ENCODE measurements at places on chromosomes 11 and 22. TPM values are rescaled to one million over a fixed set of nuclear protein-coding genes. Genes with fewer than 3 reads are reported as not detected.

Gene GALNT18
- 22.3 TPM for polyA plus RNA-seq

Gene F2
- polyA plus RNA-seq: 3.0 TPM

Gene LINC01488
- polyA plus RNA-seq: 0.05 TPM

Gene ADAMTS15
- polyA plus RNA-seq: 65.1 TPM

Gene ART1
- not detected for polyA plus RNA-seq

Gene C11orf91
- polyA plus RNA-seq: not detected

Gene FZD4
- 68.4 TPM for polyA plus RNA-seq

Gene GUCY1A2
- 5.2 TPM for polyA plus RNA-seq

Gene C11orf52
- 0.85 TPM for polyA plus RNA-seq

Gene MS4A10
- not detected for polyA plus RNA-seq

Gene TMEM25
- polyA plus RNA-seq: 19.1 TPM

DNA sequence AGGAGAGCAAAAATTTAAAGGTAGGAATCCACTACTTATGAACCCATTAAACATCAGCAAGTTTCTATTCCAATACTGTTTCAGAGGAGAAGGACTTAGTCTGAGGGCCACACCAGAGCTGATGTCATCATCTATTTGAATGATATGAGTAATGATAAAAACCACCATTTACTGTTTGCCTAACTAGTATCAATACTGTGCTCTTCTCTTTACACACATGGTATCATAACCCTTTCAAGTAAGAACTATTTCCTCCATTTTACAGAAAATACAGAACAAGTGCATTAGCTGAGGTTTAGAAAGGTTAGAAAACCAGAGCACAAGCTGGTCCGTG lies 651.3 kb upstream of the KIRREL3 start:
- no peak for DNase-seq

GRCh38 chr11:3037945-3038271 lies 19.3 kb downstream of the CARS1 start:
- no peak for DNase-seq

- no peak for DNase-seq
Measured at GRCh38 chr11:85620256-85620655, 6.9 kb downstream of the DLG2 start.

DNA sequence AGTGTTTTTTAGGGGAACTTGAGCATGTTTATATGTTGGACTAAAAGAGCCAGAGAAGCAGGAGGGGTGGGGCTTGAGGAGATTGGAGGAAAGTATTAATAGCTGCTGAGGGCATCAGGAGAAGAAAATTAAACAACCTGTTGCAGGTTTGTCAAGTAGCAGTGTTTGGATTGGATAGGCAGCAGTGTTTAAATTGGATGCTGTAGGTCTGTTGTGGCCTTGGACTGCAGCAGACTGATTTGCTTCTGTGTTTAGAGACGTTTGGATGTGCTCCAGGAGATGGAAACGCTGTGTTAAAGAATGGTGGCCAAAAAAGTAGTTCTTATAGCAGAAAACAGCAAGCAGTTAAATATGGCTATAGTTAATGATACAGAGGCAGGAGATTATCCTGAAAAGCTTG lies 5.7 kb downstream of the EIF3L start:
- no peak for DNase-seq

DNA sequence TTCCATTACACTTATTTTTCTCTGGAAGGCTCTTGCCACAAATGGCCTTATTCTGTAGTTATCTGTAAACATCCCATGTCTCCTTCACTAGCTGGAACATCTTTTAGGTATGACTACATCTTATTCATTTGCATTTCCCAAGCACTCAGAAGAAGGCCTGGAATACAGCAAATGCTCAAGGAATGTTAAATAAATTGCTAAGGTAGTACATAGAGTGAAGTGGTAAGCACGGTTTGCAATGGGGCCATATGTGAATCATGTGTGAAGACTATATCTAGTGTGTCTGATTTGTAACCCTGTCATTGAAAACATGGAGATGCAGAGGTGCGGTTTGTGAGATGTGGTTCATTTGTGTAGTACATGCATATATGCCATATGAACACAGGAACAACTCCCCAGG lies 33.5 kb downstream of the GDPD4 start:
- DNase-seq: no peak

DNA sequence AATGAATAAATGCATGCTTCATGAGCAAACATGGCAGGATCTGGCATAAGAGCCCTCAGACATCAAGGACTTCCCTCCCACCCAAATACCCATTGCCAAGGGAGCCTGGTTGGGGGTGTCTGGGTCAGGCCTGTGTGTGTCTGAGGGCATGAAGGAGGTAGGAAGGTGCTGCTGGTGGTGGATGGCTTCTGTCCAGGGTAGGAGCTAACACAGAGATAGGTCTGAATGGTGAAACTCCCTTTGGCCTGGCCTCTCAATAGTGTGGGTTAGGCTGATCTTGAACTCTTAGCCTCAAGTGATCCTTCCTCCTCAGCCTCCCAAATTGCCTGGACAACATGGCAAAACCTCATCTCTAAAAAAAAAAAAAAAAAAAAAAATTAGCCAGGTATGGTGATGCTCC lies 2.8 kb downstream of the AMPD3 start:
- DNase-seq: no peak

- no peak for DNase-seq
Measured at GRCh38 chr11:107931206-107931605, 3.0 kb downstream of the RAB39A start.

- no peak for DNase-seq
Measured at GRCh38 chr22:28188178-28188879, 269.3 kb upstream of the PITPNB start.

GRCh38 chr11:33086017-33086416 lies 46.6 kb downstream of the TCP11L1 start:
- DNase-seq: no peak

DNA sequence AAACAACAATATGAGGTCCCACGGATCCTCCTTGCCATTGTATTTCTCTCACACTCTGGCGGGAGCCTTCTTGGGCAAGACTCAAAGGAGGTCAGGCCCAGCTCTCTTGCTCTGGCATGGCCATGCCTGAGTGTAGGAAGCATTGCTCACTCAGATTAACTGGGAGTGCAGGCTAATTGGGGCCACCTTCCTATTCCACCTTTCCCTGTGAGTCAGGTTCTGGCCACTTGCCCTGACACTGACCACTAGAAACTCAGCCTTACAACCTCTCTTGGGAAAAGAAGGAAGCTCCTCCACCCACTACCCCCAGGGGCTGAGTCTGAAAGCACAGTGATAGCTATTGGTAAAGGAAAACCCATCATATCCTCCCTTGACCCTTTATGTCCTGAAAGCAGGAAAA lies 121.8 kb upstream of the NTM start:
- DNase-seq: no peak

DNA sequence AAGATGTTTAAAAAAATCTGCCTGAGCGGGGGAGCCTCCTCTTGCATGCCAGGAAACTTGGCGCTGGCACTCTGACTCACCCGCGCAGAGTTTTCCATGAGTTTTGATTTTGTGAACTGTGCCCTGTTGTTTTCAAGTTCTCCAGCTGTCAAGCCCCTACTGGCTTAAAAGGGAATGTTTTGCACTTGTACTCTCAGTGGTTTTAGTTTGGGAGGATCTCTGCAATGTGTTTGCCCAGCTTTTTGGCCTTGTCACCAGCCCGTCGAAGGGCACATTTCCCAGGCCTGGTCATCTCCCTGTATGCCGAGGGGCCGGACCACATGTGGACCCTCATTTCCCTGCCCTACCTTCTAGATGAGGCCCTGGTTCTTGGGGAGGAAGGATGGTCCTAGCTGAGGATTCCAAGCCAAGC lies 12.2 kb downstream of the MRGPRF start:
- no peak for DNase-seq

DNA sequence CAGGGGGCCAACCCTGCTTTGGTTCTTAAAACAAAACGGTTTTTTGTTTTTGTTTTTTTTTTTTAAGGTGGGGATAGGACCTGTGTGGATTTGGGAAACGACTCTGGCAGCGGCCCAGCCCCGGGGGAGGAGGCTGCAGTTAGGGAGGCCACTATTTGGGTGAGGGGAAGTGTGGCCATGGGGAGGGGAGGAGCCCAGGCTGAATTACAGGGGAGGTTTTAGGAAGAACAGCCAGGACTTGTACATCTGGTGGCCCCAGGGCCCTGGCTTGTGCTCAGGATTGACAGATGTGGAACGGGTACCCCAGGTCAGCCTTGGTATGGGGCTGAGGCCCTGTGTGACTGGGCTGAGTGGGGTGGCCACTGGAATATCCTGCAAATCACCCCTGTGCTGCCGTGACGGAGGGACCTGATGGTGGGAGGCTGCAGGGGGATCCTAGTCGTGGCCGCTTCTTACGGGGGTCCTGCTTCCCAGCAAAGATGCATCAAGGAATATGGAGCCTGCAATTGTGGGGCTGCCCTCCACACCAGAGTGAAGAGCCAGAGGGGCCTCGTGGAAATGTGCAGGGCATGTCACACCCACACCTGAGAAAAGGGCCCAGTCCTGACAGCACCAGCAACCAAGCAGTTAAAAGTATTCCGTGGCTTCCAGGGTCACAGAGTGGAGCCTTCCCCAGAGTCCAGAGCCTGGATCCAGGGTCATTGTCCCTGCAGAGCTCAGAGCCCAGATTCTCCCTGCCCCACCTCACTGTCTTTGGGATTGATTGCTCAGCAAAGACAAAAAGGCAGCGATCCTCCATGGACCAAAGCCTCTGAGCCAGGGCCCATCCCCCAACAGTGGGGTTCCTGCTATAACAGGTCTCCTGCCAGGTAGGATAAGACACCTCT lies 55.2 kb upstream of the WNT7B start:
- no peak for DNase-seq

GRCh38 chr11:126547161-126547560 lies 191.7 kb downstream of the ST3GAL4 start:
- DNase-seq: no peak

GRCh38 chr11:62540804-62541701 lies 5.6 kb downstream of the AHNAK start:
- no peak for DNase-seq

GRCh38 chr11:78432058-78432515 lies 14.5 kb upstream of the GAB2 start:
- DNase-seq: no peak

DNA sequence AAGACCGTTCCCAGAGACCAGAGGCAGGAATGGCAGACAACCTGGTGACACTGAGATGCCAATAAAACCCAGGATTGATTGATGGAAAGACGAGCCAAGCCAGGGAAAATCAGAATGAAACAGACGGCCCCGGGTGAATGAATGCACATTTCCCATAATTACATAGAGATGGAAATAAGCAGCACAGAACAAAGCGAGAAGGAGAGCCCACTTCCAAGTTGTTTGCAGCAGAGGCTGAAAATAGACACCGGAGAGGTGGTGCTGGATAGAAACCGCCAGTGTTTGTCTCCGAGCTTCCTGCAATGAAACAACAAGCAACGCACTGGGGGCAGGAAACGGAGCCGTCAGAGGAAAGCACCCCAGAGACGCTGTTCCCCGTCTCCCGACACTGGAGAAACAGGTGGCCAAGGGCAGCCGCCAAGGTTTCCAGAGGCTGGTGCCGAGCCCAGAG lies 406.8 kb downstream of the SHANK2 start:
- DNase-seq: no peak

GRCh38 chr22:47166033-47166404 lies 403.6 kb downstream of the TBC1D22A start:
- DNase-seq: no peak

- DNase-seq: no peak
Measured at GRCh38 chr11:111561306-111561705, 20.8 kb downstream of the LAYN start.

GRCh38 chr11:110286298-110287040 lies 9.9 kb downstream of the RDX start:
- no peak for DNase-seq

Data from left renal pelvis (tissue), 4 donors.